ENCODE measurements at places on chromosomes 7 and 10. TPM values are rescaled to one million over a fixed set of nuclear protein-coding genes. Genes with fewer than 3 reads are reported as not detected.

DNA sequence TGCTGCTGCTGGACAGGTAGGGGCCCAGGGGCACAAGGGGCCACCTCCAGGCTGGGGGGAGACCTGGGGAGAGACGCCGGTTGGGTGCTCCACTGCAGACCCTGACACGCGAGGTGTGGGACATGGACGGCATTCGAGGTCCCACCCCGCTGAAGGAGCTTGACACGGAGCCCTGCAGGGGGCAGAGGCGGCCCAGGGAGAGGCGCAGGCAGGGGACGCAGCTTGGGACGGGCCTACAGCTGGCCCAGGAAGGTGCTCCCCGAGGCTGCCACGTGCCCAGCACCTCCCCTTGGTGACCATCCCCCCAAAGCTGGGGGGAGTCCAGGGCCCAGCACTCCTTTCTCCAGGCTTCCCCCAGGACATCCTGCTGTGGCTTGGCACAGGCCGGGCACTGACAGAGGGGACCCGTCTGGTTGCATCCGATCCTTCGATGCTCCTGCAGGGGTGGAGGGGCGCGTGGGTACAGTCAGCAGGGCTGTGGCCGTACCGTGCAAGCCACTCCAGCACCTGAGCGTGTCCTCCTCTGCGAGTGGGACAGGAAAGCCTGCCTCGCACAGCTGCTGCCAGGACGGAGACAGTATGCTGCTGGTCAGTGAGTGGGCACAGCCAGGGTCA lies 174.4 kb downstream of the ELFN1 start:
- DNase-seq, result no peak

DNA sequence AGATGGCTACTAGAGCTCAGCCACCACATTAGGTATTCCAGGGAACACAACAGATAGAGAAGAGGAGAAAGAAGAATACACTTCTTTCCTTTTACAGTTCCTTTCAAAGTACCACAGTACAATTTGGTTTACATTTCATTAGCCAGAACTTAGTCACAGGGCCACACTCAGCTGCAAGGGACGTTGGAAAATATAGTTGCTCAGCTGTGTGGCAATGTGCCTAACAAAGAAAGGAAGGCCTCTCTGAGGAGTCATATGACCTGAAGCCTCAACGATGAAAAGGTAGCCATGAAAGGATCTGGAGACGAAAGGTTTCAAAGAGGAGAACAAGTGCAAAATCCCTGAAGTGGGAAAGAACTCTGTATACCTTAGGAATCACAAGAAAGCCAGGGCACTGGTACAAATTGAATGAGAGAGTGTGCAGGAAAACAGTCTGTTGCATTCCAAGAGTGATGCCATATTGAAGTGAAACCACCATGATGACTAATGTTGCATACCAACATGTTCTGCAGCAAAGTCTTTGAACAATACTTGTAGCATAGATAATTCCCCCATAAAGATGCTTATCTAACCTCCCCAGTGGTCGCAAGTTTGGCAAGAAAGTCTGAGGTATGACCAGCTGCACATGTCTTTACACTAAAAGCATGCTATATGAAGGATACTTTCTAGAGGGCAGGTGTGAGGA lies 278.9 kb downstream of the HPSE2 start:
- DNase-seq, result no peak

Gene HOXA13
- total RNA-seq, result 0.06 TPM

DNA sequence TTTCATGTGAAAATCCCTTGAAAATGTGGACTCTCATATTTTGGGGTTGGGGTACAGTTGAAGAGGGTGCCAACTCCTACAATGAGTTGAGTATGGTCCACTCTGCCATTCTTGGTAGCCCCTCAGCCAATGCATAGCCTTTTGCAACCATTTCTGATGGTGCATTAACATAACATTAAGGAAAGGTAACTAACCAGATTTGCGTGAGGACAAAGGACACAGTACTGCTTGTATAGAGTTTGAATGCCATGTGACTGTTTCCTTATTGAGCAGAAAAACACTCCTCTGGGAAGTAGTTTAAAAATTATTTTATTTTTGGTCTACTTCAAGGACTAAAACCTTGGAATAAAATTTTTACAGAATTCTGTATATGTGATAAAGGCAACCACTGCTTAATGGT lies 107.9 kb downstream of the HIBADH start:
- DNase-seq, result no peak

Gene PLXDC2
- 4.0 TPM for total RNA-seq

Gene RARRES2
- total RNA-seq, result 9.4 TPM

Gene AKAP9
- 39.3 TPM for total RNA-seq

- DNase-seq, result no peak
Observed at GRCh38 chr10:75616874-75617478, 185.6 kb downstream of the LRMDA start.

DNA sequence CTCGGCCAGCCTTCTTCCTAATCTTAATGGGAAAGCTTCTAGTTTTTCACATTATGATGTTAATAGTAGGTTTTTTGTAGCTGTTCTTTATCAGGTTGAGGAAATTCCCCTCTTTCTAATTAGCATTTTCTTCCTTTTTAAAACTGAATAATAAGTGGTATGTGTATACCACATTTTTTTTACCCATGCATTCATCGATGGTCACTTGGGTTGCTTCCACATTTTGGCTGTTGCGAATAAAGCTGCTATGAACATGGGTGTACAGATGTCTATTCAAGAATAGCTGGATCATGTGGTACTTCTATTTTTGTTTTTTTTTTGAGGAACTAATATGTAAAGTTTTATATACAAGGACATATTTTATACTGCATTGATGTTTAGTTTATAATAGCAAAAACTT lies 44.3 kb downstream of the NRF1 start:
- DNase-seq, result no peak

Gene CYP2C8
- total RNA-seq, result not detected

Gene STEAP1B
- not detected for total RNA-seq

GRCh38 chr10:132654708-132655661 lies 117.4 kb downstream of the INPP5A start:
- DNase-seq, result peak; percentile 38

Gene METTL27
- total RNA-seq, result 3.2 TPM

DNA sequence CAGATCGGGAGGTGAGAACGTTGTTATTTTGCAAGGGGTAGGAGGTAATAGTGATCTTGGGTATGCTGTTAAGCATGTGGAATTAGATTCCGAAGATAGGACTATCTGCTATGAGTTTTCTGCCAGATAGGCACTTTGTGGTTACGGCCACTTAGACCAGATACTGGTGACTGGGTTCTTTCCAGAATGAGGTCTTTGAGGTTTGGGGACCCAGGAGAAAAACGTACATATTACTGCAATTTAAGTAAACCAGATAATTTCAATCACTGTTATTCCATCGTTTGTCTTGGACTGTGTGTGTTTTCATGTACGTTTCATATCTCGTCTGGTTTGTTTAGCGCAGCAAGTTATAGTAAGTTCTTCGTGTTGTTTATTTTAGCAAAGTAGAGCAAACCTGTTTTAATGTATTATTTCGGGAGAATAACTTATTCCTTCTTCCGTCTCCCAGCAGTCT lies 312 bp downstream of the ARL4A start:
- DNase-seq, result no peak

Gene SMIM30
- total RNA-seq, result 173 TPM

DNA sequence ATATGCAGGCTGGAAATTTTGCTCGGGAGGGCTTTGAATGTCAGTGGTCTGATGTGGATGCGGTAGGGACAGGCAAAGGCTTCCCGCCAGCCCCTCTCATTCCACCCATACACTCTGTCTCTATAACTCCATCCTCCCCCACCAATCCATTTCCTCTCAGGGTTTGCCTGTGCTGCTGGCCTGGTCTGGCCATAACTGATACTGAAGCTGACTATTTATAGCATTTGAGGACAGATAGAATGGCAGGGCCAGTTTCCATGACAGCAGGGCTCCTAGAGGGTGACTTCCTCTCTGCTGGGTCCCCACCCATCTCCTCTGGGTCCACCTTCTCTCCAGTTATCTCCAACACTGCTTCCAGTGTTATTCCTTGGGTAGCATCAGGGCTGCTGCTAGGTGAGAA lies 6.6 kb upstream of the PDLIM1 start:
- no peak for DNase-seq

GRCh38 chr10:73591935-73592699 lies 975 bp upstream of the USP54 start:
- DNase-seq, result peak; percentile 84

Gene GATA3
- total RNA-seq, result not detected

Gene TMEM168
- 13.7 TPM for total RNA-seq

DNA sequence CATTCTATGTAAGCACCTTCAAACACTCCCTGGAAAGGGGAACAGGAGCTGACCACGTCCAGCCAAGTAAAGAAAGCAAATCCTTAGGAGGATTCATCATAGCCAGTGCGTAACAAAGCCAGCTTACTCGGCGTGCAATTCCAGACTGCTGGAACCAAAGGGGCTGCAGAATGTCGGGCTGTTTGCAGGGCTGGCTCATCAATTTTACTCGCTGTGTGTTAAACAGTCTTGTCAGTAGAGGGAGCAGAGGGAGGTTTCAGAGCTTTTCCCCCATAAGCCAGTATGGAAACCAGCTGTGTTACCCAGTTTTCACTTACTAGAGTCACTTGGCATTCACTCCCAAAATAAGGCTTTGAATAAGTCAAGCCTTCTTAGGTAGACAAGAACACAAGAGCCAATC lies 127.1 kb downstream of the KMT2E start:
- peak; percentile 53 for DNase-seq

- DNase-seq, result no peak
Observed at GRCh38 chr10:80529604-80530003, 8.1 kb upstream of the SH2D4B start.

- DNase-seq, result no peak
Observed at GRCh38 chr7:70730451-70731110, 401.4 kb upstream of the GALNT17 start.

Gene APBB1IP
- total RNA-seq, result not detected

- peak; percentile 86 for DNase-seq
Observed at GRCh38 chr7:94655848-94656657, at the start of gene SGCE. Gene SGCE, minus strand, starts transcription at chr7:94656133. Its CDS starts 35 bp downstream, at chr7:94656098.

- DNase-seq, result no peak
Observed at GRCh38 chr10:103082683-103083082, 110.4 kb downstream of the NT5C2 start.

DNA sequence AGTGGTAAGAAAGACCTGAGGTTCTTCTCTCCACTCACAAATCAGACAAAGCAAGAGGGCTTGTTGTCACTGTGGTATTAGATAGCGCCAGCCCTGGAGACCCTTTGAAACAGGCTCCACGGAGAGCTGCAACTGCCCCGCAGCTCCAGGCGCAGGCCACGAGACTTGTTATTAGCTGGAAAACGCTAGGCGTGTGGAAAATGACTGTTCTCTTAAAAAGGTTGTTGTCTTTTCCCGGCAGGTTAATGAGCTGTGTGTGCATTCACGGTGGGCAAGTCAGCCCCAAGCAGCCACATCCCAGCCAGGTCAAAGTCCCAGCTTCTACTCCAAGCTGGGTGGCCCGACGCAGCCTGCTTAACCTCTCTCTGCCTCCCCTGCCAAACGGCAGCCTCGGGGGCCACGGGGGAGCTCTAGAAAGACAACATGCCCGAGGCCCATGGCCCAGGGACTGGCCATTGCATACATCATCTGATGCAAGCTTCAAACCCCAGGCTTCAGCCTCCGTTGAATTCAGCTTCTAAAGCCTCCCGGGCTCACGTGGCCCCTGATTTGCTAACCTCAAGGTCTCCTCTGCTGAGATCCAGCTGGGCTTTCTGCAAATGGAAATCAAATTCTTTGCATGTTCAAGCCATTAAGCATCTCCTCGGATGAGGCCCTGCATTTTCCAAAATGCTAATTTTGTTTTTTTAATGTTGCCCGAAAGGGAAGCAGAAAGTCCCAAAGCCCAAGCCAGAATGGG lies 61.3 kb upstream of the DNAAF5 start:
- no peak for DNase-seq

GRCh38 chr7:8435590-8436545 lies 2.5 kb downstream of the NXPH1 start:
- DNase-seq, result no peak

Gene ING3
- 20.7 TPM for total RNA-seq

DNA sequence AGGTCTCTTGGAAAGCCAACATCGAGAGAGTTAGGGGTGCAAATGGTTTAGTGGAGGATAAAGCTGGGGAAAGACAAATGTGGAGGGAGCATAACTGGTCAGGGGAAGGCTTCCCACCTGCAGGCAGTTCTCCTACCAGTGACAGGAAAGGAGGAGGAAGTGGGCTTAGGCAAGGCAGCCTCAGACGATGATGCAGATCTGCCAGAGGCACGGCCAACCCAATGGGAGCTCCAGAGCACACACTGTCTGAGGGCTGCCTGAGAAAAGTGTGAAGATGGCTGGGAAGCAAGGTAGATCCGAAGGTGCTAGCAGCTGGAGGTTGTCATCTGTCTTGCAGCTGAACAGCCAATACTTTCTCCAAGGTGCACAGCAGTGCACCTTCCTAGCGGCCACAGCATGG lies 178.8 kb downstream of the C7orf25 start:
- DNase-seq, result no peak

DNA sequence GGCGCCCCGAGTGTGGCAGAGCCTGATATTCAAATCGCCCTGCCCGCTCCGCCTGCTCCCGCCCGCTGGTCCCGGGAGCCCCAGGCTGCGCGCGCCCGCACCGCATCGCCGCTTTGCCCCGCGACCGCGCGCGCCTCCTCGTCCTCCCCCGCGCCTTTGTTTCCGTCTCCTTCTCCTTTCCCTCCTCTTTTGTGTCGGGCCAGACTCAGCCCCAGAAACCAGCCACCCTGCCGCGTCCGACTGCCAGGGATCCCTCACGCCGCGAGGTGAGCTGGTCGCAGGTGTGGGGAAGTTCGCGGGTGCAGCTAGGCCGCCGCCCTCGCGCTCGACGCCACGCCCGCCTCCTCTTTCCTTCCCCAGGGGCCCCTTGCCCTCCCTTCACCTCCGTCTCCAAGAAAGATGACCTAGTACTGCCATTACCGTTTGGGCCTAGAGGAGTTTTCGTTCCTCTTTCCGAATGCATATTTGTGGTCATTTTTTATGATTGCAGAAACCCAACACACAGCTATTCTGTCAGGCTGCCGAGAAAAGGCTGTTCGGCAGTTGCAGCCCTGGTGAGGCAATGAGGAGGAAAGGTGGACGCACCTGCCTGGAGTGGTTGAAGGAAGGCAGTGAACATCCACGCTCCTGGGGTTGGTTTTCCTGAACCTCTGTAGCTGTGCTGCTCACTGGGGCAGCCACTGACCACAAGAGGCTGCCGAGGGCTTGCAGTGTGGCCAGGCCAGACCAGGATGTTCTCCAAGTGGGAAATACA lies 107.3 kb downstream of the SNX10 start:
- peak; percentile 13 for DNase-seq

- no peak for DNase-seq
Observed at GRCh38 chr7:155868955-155869783, 56.9 kb upstream of the SHH start.

DNA sequence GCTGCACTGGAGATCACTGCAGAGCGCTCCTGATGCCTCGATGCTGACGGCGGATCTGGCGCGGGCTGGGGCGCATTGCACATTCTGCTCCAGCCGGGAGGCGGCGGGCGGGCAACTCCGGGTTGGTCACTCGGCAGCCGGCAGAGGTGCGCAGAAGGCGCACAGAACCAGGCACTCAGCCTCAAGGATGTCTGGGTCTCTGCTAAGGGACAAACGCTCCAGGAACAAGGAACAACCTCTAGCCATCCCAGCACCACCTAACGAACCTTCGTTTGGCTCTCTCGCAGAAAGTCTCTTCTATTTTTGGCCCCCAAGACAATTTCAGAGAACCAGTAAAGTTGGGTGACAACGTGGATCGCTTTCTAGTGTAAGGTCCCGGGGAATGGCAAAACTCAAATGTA lies 254.6 kb downstream of the OTUD1 start:
- DNase-seq, result no peak
